ENCODE measurements at places on chromosomes 7 and 10. TPM values are rescaled to one million over a fixed set of nuclear protein-coding genes. Genes with fewer than 3 reads are reported as not detected.
A peak's percentile ranks its signal among the peaks of the same experiment; 100 is the strongest.

The SUN1 gene
- 82.1 TPM for total RNA-seq

GRCh38 chr10:61669161-61669725 is 6.5 kb downstream of the CABCOCO1 start:
- DNase-seq: no peak

GRCh38 chr7:140631021-140631420 is 9.6 kb downstream of the DENND2A start:
- DNase-seq: no peak

DNA sequence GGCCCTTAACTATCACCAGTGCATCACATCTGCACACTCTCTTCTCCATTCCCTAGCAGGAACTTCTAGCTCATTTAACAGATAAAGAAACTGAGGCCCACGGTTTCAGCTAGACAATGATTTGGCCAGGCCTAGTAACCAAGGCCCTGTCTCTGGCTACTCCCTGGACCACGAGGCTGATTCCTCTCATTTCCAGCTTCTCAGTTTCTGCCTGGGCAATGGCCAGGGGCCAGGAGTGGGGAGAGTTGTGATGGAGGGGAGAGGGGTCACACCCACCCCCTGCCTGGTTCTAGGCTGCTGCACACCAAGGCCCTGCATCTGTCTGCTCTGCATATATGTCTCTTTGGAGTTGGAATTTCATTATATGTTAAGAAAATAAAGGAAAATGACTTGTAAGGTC is 13.5 kb downstream of the AQP1 start:
- DNase-seq: peak; percentile 24
